ENCODE measurements at places on chromosomes 5 and 9.

DNA sequence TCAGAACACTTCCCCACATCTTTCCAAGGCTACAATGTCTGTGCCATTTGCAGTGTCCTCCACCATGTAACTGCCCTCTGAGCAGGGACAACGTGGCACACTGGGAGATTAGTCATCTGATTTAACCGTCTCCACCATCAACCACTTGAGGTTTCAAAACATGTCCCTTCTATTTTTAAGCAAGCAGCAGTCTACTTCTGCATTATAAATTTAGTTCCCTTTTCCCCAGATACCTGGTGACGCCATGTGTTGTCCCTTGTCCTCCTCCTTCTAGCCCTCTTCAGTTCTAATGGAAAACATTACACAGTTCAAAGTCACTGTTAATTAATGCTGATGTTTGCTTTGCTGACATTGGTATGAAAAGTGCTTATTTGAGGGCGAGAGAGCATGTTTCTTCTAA lies 52.8 kb downstream of the ATP10B start:
- DNase-seq = no peak

DNA sequence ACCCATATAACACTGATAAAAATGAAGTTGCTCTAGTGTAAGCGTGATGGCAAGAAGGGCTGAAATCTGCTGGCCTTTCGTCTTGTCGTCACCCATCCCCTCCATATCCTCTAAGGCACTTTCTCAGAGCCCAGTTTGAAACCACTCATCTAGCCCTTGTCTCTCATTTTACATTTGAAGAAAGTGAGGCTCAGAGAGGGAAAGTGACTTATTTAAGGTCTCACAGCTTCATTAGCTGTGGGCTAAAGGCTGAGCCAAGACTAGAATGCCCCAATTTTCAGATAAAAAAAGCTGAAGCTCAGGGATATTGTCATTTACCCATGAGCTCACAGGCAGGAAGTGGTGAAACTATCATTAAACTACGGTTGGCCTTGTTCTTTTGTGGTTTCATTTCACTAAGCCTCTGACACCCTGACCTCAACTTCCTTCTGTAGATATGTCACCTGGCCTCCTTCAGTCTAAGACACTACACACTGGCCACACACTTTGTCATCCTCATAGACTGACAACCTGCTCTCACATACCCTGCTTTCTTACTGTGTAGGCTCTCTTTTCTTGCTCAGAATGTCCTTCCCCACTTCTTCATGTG lies 176.7 kb upstream of the DMAC1 start:
- DNase-seq = peak; percentile 15

GRCh38 chr9:5721279-5722087 lies 92.6 kb downstream of the RIC1 start:
- DNase-seq = no peak

- no peak for DNase-seq
These were observed 274.2 kb upstream of the SMC2 start for GRCh38 chr9:103819936-103820335.

GRCh38 chr9:134003237-134003636 lies 11.1 kb upstream of the VAV2 start:
- no peak for DNase-seq

DNA sequence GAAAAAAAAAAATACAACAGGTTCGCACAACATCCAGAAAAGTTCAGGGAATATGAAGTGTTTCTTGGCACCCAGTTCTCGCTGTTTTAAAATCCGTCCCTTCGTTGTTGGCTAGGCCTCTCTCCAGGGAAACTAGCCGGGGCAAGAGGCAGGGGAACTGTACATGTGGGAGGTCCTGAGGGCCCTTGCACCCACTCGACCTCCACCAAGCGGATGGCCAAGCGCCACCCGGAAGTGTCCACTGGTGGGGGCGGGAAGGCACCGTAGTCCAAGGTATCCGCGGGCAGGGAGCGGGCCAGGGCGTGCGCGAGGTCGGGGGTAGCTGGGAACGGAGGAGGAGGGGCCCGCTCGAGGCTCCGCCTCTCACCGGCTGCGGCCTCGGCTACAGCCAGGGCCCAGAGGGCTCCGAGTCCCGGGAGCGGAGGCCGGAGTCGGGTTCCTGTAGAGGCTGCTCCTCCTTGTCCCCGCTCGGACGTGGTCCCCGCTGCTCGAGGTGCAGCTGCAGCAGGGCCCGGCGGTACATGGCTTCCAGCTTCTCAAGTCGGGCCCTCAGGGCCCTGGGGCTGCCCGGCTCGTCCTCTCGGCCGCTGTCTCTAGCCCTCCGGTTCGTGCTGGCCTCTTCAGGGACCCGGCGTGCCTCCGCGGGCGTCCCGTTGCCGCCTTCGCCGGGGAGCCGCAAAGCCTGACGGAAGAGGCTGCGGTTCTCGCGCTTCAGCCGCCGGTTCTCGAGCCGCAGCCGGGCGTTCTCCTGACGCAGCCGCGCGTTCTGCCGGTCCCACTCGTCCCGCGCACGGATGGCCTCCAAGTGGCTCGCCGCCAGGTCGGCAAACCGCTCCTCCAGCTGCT lies 720 bp downstream of the TUSC1 start:
- no peak for DNase-seq

- DNase-seq = no peak
These were observed 372.1 kb downstream of the DTWD2 start for GRCh38 chr5:118616281-118616680.

DNA sequence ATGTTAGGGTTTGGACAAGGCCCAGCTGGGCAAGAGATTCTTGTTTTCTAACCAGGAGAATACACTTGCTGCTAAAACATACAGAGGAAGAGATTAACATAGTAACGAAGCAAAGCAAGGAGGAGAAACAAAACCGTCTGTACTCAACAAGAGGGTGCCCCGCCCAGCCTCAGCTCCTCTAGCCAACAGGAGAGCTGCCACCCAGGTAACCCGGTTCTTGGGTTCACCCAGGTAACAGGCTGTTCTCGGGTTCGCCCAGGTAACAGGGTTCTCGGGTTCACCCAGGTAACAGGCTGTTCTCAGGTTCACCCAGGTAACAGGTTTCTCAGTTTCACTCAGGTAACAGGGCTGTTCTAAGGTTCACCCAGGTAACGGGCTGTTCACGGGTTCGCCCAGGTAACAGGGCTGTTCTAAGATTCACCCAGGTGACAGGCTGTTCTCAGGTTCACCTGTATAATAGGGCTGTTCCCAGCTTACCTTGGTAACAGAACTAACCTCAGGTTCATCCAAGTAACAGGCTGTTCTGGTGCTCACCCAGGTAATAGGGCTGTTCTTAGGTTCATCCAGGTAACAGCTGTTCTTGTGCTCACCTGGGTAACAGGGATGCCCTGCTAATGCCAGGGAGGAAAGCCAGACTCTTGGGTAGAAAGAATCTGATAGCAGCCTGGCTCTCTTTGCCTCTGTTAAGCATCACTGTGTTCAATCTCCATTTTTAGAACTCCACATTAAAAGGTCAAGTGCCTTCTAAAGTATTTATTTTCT lies 271.6 kb downstream of the SYK start:
- no peak for DNase-seq

GRCh38 chr5:44536650-44537260 lies 147.5 kb upstream of the FGF10 start:
- no peak for DNase-seq

- no peak for DNase-seq
These were observed 50.4 kb downstream of the PDE6A start for GRCh38 chr5:149894237-149894636.

DNA sequence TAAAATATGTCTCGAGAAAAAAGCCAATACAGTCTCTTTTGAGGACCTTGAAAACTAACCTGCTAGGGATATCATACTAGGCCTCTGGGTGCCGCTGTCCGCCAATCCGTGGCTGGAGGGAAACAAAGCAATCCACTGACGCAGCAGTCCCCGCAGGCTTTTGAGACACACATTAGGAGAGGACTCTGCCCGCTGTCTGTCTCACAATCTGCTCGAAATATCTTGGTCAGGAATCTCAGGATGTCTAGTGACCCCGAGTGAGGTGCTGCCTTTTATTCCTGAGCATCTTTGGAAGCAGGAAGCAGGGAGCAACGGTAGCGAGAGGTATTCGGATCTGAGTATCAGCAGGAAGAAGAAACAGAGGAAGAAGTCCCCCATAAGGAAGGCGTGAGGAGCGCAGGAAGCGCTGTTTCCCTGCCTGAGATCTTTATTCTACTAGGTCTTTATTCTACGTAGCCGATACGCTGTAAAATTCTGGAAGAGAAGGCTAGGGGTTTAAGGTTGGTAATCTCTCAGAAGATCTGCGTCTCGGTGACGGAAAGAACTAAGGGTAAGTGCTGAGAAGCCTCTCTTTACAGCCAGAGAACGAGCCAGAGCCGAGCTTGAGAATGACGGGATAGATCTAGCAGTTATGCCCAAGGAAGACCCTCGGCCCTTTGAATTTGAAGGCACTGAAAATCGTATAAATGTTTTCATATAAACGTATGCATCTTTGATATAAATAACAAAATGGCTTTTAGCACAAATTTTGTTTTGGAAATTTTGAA lies 4.0 kb upstream of the PCDHGA1 start:
- peak; percentile 45 for DNase-seq

GRCh38 chr5:157464519-157465171 lies 4.6 kb downstream of the NIPAL4 start:
- no peak for DNase-seq

DNA sequence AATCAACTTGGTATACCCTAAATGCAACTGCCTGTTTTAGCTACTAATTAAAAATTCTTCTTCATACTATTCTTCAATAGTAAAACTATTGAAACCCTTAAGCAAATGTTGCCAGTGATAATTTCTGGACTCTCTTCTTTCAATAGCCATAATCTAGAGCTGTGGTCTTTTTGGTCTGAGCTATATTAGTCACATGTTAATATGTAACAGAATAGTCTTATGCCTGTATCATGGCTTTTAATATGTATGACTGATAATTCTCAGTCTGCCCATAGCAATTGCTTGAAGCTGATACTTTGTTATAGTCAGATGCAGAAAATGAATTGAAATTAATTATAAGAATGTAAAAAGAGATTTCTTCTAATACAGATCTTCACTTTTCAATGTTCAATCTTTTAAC lies 1871.9 kb upstream of the CDH6 start:
- no peak for DNase-seq

GRCh38 chr9:81374459-81375186 lies 314.7 kb downstream of the TLE1 start:
- no peak for DNase-seq

DNA sequence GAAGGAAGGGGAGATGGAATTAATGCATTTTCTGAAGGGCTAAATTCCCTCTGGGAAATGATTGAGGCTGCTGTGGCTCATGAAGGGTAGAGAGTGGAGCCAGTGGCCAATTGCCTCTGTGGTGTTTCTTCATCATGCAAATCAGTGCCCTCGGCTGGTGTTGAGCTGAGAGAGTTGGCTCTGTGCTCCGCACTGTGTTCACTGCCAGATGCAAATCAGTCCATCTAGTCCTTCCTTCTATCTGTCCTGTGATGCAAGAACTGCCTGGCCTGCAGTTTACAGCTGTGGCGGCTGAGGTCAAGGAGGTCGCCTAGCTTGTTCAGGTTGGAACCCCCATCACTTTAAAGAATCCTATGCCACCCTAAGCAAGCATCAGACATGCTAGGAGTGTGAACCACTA lies 6.0 kb downstream of the TMEM171 start:
- no peak for DNase-seq

All from stimulated activated CD8-positive, alpha-beta memory T cell treated with anti-CD3 and anti-CD28 coated beads, Interleukin-7, amount 100 ng/mL, for 1 hour (primary cell).